ENCODE measurements at places on chromosomes 2 and 18. TPM values are rescaled to one million over a fixed set of nuclear protein-coding genes. Genes with fewer than 3 reads are reported as not detected.

- DNase-seq: no peak
Observed at GRCh38 chr2:144453486-144454158, 66.3 kb downstream of the ZEB2 start.

DNA sequence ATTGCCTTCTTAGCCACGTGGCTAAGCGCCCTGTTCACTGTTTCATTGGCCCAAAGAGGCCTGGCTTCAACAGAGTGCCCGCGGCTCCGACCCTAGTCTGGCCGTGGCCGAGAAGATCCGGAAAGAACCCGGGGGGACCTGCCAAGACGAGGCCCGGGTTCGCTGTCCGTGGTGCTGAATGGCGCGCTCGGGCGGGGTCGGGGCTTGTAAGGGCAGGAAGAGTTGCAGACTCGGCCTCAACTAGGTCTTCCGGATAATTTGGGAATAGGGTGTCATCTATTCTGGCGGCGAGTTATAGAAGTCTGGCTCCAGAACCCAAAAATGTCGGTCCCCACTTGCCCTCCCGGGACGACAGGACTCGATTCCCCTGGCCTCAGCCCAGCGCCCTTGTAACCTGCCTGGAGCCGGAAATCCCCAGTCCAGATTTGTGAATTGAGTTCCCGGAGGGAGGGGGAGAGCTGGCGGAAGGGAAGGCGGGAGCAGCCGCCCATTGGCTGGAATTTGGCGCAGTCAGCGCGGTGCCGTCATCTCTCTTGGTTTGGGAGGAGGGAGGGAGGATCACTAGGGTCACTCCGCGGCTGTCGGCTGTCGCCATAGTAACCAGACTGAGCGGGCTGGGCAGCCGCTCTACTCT is 3.5 kb downstream of the CDK5R2 start:
- peak; percentile 84 for DNase-seq

- no peak for DNase-seq
Observed at GRCh38 chr18:48858676-48859075, 92.1 kb downstream of the SMAD7 start.

GRCh38 chr18:63765837-63766236 is 9.4 kb upstream of the SERPINB7 start:
- DNase-seq: no peak

- DNase-seq: peak; percentile 74
Observed at GRCh38 chr2:85777441-85777861, 23.7 kb downstream of the ATOH8 start.

GRCh38 chr2:196403471-196403870 is 232.1 kb upstream of the STK17B start:
- no peak for DNase-seq

DNA sequence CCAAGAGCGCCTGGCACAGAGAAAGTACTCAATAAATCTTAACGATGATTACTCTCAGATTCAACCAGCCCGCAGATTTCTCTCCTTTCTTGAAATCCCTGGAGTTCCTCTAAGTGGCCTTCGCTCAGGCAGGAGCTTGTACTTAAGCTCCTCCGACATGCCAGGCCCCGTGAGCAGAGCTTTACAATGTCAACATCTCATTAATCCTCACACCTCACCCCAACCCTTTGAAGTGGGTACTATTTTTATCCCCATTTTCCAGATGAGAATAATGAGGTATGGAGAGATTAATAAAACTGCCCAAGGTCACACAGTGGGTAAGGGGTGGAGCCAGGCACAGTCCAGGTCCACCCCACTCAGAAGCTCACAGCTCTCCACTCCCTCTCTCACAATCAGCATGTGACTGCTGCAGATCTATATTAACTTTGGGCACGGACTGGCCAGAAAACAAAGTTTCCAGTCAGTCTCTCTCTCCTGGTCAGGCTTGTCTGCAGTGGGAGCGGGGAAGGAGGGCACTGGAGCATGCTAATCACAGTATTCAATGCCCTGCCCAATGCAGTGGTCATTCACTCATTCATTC is 18.0 kb downstream of the DNMT3A start:
- no peak for DNase-seq

- DNase-seq: peak; percentile 65
Observed at GRCh38 chr18:76451396-76452331, 43.4 kb downstream of the ZNF516 start.

DNA sequence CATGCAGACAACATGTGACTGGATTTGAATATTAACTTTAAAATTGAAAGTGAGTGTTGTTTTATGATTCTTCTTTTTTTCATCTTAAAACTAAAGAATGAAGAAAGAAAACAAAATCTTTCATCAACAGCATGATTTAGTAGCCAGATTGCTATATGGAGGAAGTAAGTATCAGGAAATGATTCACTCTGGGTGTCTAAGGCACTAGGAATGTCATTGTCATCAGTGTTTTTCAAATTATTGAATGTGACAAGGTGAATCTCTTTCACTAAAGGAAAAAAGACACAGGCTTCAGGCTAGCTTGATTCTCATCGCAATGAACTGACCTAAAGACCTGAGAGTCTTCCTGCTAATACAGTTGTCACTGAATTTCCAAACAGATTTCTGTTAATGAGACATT is 430.1 kb downstream of the FBXO15 start:
- DNase-seq: no peak

- DNase-seq: no peak
Observed at GRCh38 chr2:84492571-84492970, 23.7 kb upstream of the DNAH6 start.

GRCh38 chr2:201987426-201987825 is 46.2 kb upstream of the FZD7 start:
- no peak for DNase-seq

GRCh38 chr18:26941584-26941983 is 76.1 kb upstream of the AQP4 start:
- no peak for DNase-seq

DNA sequence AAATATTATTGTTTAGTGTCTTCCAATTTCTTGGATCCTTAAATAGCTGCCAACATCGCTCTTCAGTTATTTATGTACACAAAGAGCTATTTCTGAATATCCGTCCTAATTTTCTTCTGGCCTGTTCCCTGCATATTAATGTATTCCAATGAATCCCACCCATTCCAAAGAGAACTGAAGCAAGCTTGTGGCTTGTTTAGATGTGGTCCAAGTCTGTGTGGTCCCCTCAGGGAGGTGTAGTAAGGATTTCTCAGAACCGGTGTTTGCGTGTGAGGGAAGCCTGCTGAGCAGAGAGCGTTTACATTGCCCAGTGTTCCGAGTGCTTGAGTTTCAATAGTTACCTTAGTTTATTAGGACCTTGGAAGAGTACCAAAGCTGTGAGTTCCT is 25.1 kb upstream of the IL1R1 start:
- no peak for DNase-seq

SPATS2L gene
- 82.3 TPM for total RNA-seq

KCNG2 gene
- 0.22 TPM for total RNA-seq

COL4A3 gene
- total RNA-seq: 7.0 TPM

SERPINB5 gene
- total RNA-seq: not detected

Measured in sciatic nerve (tissue), 2 donors.